GM18507 (cell line): ENCODE measurements at places on chromosomes 7 and 10.

DNA sequence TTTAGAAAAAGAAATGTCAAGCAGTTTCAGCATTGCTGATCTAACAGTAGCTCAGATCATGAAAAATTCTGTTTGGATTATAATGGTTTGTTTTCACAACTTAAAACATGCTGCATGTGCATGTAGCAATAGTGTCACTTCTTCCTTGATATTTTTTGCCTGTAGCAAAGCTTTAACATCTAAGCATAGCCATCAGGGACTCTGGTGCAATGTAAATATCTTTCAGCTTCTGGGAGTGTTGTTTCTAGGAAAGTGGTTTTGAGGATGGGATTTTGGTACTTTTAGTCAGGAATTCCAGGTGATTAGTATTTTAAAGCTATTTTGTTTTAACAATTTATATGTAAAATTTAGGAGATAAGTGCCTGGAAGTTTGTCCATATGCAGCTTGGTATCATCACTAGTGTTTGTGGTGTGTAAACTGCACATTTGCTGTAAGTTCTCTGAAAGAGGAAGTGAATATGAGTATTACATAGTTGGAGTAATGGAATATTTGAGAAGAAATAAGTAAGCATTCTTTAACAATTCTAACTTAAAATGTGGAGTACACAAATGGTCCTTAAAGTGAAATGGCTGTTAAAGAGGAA is 1.9 kb downstream of the RSBN1L start:
- DNase-seq = no peak

- DNase-seq = no peak
These were observed 38.8 kb downstream of the RPS24 start for GRCh38 chr10:78072504-78072903.

DNA sequence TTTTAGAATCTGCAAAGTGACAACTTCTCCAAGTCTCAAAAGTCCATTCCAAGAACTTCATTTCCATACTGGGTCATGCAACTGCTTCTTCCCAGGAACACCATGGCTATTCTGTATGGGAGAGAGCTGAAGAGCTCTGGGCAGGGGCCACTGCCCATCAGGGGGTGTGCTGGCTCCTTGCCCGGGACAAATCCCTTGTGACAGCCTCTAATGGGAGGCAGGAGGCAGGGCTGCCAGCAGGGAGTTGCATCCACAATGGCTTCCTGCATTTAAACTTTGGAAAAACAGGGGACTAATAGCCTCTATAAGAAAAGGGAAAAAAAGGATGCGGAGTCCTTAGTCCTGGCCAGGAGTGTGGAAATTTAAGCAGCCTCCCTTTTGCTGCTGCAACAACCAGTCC is 18.4 kb upstream of the FRMD4A start:
- no peak for DNase-seq

- no peak for DNase-seq
These were observed 3.1 kb downstream of the ZRANB1 start for GRCh38 chr10:124944982-124945381.
